ENCODE measurements at places on chromosomes 16 and 17.

- H3K36me3 ChIP-seq: no peaks in the 10 kb centered on the region
- no peak for DNase-seq
- H3K27me3 ChIP-seq: no peaks in the 10 kb centered on the region
These were observed 2.2 kb upstream of the TBX4 start for GRCh38 chr17:61449707-61450640.

GRCh38 chr16:10881479-10882030 lies 4.6 kb downstream of the CIITA start:
- no peak for DNase-seq
- H3K27ac ChIP-seq: no peak overlapping the region
- H3K4me3 ChIP-seq: no peak overlapping the region
- H3K36me3 ChIP-seq: no peaks in the 10 kb centered on the region

DNA sequence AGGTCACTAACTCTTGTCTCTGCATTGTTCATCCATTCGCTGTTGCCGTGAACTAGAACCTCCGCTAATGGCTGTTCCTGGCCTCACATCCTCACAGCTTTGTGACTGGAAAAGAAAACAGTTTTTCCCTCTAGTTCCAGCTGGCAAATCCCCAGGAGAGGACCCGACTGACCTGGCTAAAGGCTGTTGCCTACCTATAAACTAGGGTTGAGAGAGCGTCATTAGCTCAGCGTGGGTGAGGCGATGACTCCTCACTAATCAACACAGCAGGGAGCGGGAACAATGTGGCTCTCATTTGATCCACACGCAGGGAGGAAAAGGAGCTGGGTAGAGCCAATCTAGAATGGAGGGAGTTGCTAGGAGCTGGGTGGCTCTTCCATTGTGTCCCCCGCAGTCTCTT lies 282.1 kb upstream of the IRX5 start:
- H3K27ac ChIP-seq: peak overlapping the region; percentile 94
- H3K4me1 ChIP-seq: peaks cover 43% of the 10 kb centered on the region
- peaks cover 9% of the 10 kb centered on the region for H3K36me3 ChIP-seq
- H3K4me3 ChIP-seq: peak overlapping the region; percentile 67

GRCh38 chr16:30350134-30350871 lies 4.8 kb downstream of the CD2BP2 start:
- DNase-seq: no peak
- H3K4me3 ChIP-seq: no peak overlapping the region
- H3K27me3 ChIP-seq: no peaks in the 10 kb centered on the region
- H3K27ac ChIP-seq: no peak overlapping the region
- peaks cover 39% of the 10 kb centered on the region for H3K36me3 ChIP-seq

GRCh38 chr16:49165025-49165424 lies 116.6 kb downstream of the CBLN1 start:
- no peaks in the 10 kb centered on the region for H3K4me1 ChIP-seq
- H3K27me3 ChIP-seq: peaks cover 26% of the 10 kb centered on the region
- H3K27ac ChIP-seq: no peak overlapping the region

DNA sequence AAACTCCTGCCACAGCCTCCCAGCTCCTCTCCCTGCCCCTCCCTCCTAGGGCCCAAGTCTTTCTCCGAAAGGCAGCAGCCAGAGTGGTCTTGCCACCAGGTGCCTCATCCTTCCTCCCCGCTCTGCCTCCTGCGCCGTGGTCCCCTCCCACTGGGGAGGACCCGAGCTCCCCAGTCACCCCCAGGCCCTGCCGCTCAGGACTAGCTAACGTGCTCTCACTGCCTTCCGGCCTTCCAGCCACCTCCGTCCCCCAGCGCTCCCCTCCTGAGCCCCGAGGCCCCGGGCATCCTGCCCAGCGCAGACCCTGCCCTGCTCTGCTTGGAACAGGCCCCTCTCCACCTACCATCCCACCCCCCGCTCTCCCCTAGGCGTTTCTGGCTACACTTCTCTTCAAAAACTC lies 19.4 kb upstream of the COL1A1 start:
- no peaks in the 10 kb centered on the region for H3K36me3 ChIP-seq
- peaks cover 44% of the 10 kb centered on the region for H3K4me1 ChIP-seq
- no peak overlapping the region for H3K27ac ChIP-seq
- no peaks in the 10 kb centered on the region for H3K27me3 ChIP-seq
- no peak for DNase-seq

DNA sequence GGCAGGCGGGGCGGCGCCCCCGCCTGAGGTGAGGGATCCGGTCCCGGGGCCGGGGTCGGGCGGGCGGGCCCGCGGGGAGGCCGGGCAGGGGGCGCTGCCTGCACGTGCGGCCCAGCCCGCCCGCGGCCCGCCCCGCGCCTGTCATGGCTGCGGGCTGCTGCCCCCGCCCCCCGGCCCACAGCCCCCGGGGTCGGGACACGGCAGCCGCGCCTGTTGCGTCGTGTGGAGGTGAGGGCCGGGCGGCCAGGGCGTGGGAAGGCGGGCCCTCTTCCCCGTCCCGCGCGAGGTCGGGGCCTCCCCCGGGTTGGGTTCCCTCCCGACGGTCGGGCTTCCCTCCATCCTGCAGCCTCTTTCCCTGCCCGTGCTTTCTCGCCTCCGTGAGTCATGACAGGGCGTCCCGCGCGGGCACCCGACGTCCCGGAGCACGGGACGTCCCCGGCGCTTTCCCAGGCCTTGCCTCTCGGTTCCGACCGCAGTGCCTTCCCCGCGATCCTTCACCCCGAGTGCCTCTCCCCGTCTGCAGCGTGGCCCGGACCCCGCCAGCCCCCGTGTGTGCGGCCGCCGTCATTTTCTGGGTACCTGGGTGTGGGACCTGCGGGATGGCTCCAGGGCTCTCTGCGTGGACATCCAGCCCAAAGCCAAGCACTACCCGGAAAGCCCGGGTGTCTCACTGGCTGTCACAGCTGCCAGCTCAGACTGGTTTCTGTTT lies 76.7 kb downstream of the CHD9 start:
- DNase-seq: peak; percentile 65
- peaks cover 25% of the 10 kb centered on the region for H3K4me1 ChIP-seq
- H3K4me3 ChIP-seq: peak overlapping the region; percentile 94
- no peaks in the 10 kb centered on the region for H3K27me3 ChIP-seq

- H3K27me3 ChIP-seq: peaks cover 15% of the 10 kb centered on the region
- DNase-seq: no peak
- no peak overlapping the region for H3K4me3 ChIP-seq
- H3K36me3 ChIP-seq: no peaks in the 10 kb centered on the region
- H3K27ac ChIP-seq: no peak overlapping the region
These were observed 5.1 kb upstream of the SOX8 start for GRCh38 chr16:976389-976931.

DNA sequence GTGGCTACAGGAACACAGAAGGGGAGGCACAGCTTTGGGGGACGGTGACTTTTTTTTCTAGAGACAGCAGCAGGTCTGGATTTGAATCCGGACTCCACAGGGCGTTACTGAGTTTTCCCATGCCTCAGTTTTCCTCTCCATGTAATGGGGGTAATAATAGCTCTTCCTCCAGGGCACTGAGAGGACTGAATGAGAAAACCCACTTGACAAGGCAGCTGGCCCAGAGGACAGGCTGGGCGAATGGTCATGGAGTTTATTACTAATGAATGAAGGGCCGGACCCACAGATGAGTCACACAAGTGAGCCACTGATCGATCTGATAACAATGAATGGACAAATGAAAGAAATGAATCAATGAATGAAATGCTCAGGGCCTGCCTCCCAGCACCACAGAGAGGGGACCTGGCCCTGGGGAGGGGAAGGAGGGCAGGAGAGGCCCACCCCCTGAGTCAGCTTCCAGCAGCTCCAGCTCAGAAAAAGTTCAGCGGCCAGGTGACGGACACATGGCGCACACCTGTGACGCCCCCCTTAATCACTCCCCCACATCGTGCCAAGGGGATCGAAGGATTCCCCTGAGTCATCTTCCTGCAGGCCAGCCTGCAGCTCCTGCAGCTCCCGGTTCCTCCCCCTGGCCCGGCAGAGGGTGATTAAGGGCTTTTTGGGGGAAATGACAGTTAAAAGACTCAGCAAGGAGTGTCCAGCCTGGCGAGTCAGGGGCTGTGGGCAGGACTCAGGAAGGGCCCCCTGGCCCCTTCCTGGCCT lies 54.3 kb downstream of the SOCS1 start:
- peak overlapping the region; percentile 15 for H3K4me3 ChIP-seq
- no peaks in the 10 kb centered on the region for H3K36me3 ChIP-seq
- peaks cover 32% of the 10 kb centered on the region for H3K4me1 ChIP-seq
- peak overlapping the region; percentile 49 for H3K27ac ChIP-seq
- H3K27me3 ChIP-seq: no peaks in the 10 kb centered on the region

DNA sequence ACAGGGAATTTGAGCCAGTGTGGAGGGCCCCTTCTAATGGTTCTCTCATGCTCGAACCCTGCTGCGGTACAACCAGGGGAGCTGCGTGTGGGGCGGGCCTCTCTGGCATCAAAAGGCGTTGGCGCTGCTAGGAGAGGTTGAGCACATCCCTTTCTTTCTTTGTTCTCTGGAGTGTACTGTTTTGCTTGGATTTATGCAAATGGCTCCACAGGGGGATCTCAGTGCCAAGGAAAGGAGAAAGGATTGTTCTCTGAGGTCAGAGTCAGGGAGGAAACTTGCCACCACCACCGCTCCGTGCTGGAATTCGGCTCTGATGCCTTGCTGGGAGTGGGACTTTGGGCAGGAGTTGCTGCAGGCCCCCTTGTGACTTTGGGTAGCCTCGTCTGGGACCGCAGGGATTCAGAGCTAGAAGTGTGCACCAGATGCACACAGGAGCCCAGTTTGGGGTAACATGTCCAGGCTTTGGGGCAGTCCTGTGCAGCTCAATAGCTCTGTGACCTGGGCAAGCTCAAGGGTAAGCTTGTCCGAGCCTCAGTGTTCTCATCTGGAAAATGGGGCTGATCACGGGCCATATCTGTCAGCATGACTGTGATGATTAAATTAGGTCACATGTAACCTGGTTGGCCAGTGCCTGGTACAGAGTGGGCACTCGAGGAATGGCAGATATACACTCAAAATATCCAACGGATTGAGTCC lies 353.0 kb upstream of the EEF2KMT start:
- H3K36me3 ChIP-seq: no peaks in the 10 kb centered on the region
- no peaks in the 10 kb centered on the region for H3K27me3 ChIP-seq
- H3K4me1 ChIP-seq: no peaks in the 10 kb centered on the region
- no peak for DNase-seq

- no peaks in the 10 kb centered on the region for H3K27me3 ChIP-seq
- H3K36me3 ChIP-seq: no peaks in the 10 kb centered on the region
These were observed 216.9 kb upstream of the GSE1 start for GRCh38 chr16:85395913-85396878.

GRCh38 chr16:66443269-66443652 lies 16.2 kb downstream of the BEAN1 start:
- no peaks in the 10 kb centered on the region for H3K27me3 ChIP-seq
- no peak overlapping the region for H3K4me3 ChIP-seq
- H3K36me3 ChIP-seq: no peaks in the 10 kb centered on the region
- DNase-seq: peak; percentile 57
- peaks cover 20% of the 10 kb centered on the region for H3K4me1 ChIP-seq

- no peak overlapping the region for H3K27ac ChIP-seq
- H3K4me3 ChIP-seq: no peak overlapping the region
- no peaks in the 10 kb centered on the region for H3K4me1 ChIP-seq
- H3K36me3 ChIP-seq: peaks cover 21% of the 10 kb centered on the region
These were observed 13.9 kb downstream of the KIFC3 start for GRCh38 chr16:57788252-57788841.

GRCh38 chr17:36768394-36768793 lies 167.0 kb downstream of the MRM1 start:
- H3K4me1 ChIP-seq: peaks cover 5% of the 10 kb centered on the region
- DNase-seq: no peak
- H3K36me3 ChIP-seq: no peaks in the 10 kb centered on the region
- no peak overlapping the region for H3K4me3 ChIP-seq

GRCh38 chr16:88719267-88719932 lies 13.1 kb downstream of the CTU2 start:
- H3K4me1 ChIP-seq: no peaks in the 10 kb centered on the region
- no peak overlapping the region for H3K4me3 ChIP-seq
- peak overlapping the region; percentile 42 for H3K27ac ChIP-seq
- DNase-seq: no peak
- peaks cover 75% of the 10 kb centered on the region for H3K36me3 ChIP-seq
- no peaks in the 10 kb centered on the region for H3K27me3 ChIP-seq

DNA sequence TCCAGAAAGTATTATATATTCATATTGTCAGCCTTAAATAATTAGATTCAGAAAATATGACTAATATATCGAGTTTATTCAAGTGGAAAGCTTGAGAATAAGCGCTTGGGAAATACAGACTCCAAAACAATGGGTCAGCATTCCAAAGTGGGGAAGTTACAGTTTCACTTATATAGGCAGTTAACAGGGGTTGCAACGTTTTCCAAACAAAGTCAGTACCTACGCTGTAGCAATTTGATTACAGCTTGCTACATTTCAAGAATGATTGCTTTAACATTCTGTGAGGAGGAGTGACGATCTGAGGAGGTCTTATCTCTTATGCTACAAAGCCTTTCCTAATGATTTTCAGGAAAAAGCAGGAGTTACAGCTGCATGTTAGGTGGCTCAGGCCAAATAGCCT lies 34.2 kb upstream of the HS3ST3A1 start:
- peaks cover 7% of the 10 kb centered on the region for H3K4me1 ChIP-seq
- H3K36me3 ChIP-seq: no peaks in the 10 kb centered on the region
- no peaks in the 10 kb centered on the region for H3K27me3 ChIP-seq

GRCh38 chr16:51210087-51210486 lies 59.0 kb upstream of the SALL1 start:
- no peaks in the 10 kb centered on the region for H3K36me3 ChIP-seq
- no peaks in the 10 kb centered on the region for H3K27me3 ChIP-seq
- DNase-seq: no peak
- H3K4me3 ChIP-seq: no peak overlapping the region
- no peaks in the 10 kb centered on the region for H3K4me1 ChIP-seq

GRCh38 chr17:17377071-17377967 lies 74.1 kb downstream of the NT5M start:
- H3K27me3 ChIP-seq: peaks cover 73% of the 10 kb centered on the region
- DNase-seq: no peak
- no peaks in the 10 kb centered on the region for H3K36me3 ChIP-seq
- no peak overlapping the region for H3K27ac ChIP-seq
- no peaks in the 10 kb centered on the region for H3K4me1 ChIP-seq

GRCh38 chr16:57260294-57260929 lies 15.4 kb downstream of the ARL2BP start:
- H3K27ac ChIP-seq: peak overlapping the region; percentile 93
- H3K36me3 ChIP-seq: peaks cover 28% of the 10 kb centered on the region
- DNase-seq: peak; percentile 73
- no peaks in the 10 kb centered on the region for H3K27me3 ChIP-seq
- peak overlapping the region; percentile 47 for H3K4me3 ChIP-seq

DNA sequence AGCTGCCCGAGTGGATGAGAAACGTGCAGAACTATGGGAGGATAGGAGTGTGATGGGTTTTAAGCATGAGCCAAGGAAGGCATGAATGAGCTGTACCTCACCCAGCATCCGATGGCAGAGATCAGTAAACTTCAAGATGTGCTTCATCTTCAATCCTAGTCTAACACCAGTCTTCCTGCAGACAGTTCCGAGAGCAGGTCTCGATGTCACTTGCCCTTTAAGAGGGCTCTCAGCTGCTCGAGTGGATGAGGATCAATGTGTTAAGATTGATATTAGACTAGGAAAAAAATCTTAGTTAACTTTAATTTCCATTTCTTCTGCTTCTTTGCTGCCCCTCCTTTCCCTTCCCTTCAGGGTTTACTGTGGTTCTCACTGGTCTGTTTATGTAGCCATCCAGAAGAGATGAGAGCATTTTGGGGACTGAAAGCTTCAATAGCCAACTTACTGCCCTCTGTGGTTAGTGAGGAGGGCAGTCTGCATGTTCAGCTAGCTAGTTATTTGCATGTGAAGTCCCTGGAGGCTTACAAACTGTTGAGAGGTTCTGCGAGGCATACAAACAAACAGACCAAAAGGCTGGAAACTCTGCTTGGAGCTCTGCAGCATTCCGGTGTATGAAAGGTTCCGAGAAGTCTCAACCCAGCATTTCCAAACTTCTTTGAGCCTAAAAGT lies 15.3 kb downstream of the KLHL36 start:
- H3K4me1 ChIP-seq: no peaks in the 10 kb centered on the region
- no peak for DNase-seq

GRCh38 chr17:77475016-77475976 lies 334.5 kb downstream of the SEC14L1 start:
- no peaks in the 10 kb centered on the region for H3K27me3 ChIP-seq
- peaks cover 24% of the 10 kb centered on the region for H3K36me3 ChIP-seq
- H3K4me3 ChIP-seq: peak overlapping the region; percentile 16
- H3K4me1 ChIP-seq: peaks cover 73% of the 10 kb centered on the region
- DNase-seq: peak; percentile 26
